ENCODE measurements at places on chromosomes 4 and X. TPM values are rescaled to one million over a fixed set of nuclear protein-coding genes. Genes with fewer than 3 reads are reported as not detected.

DNA sequence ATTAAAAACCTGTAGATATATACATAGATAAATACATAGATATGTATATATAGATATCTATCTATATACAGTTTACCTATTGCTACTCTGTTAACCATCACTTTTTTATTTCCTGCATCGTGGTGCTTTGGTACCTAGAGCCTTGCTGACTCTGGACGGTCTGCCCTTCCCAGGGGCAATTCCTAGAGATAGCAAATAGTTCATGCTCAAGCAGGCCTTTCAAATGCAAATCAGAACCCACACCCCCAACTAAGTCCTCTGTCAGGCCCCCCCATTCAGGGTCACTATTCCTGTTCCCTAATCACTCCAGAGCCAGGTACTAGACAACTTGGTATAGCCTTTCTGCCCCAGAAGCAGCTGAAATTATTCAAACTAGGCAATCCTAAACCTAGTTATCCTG, 273.5 kb upstream of the ADGRL3 start:
- no peak for DNase-seq

- peak; percentile 83 for DNase-seq
Observed at GRCh38 chrX:51144828-51145442, 187.7 kb upstream of the NUDT10 start.

Gene F11
- total RNA-seq, result not detected

Gene TMEM47
- total RNA-seq, result 7.5 TPM

All from endodermal cell (in vitro differentiated cells).